Activated CD4-positive, alpha-beta T cell treated with anti-CD3 and anti-CD28 coated beads, Interleukin-2, amount 50 U/mL, for 24 hours (primary cell): ENCODE measurements at places on chromosomes 1 and 21.

DNA sequence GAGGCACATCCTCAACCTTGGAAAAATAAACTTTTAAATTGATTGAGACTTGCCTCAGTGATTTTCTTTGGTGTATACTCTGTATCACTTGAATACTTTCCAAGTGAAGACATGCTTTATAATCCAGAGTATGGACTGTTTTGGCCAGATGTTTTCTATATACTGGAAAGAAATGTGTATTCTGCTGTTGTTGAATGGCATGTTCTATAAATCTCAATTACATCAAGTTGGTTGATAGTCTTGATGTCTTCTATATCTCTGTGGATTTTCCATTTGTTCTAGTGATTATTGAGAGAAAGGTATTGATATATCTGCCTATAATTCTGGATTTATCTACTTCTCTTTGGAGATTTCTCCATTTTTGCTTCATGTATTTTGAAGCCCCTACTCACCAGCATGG is 37.5 kb downstream of the EBNA1BP2 start:
- DNase-seq = no peak

DNA sequence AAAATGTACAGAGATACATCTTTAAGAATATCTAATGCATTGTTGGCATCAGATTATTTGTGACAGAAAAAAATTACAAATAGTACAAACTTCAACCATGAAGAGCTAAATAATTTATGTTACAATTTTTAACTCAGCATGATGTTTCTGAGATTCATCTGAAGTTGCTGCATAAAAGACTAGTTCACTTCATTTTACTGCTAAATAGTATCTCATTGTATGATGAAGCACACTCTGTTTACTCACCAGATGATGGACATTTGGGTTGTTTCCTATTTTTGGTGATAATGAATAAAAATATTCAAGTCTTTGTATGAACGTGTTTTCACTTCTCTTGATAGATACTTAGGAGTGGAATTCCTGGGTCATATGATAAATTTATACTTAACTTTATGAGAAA is 20.6 kb downstream of the EGLN1 start:
- DNase-seq = no peak

GRCh38 chr1:184973272-184974055 is 844 bp downstream of the NIBAN1 start:
- DNase-seq = peak; percentile 51

- no peak for DNase-seq
Observed at GRCh38 chr1:111596499-111596898, 23.1 kb upstream of the RAP1A start.

DNA sequence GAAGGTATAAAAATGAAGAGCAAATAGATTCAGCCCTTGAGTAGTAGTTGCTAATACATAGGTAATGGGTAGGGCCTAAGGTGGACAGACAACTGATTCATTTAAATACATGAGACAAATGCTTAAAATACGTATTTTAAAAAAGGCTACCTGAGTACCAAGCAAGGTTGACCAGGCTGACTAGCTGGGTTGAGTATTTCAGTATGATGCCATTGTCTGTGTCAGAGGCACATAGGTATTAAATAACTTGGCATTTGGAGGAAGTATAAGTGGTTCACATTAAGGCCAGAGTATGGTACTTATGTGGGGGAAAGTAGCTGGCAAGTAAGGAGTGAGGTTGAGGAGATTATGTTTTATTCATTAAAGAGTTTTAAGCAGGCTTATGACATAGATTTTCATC is 19.4 kb downstream of the NEK7 start:
- DNase-seq = no peak

DNA sequence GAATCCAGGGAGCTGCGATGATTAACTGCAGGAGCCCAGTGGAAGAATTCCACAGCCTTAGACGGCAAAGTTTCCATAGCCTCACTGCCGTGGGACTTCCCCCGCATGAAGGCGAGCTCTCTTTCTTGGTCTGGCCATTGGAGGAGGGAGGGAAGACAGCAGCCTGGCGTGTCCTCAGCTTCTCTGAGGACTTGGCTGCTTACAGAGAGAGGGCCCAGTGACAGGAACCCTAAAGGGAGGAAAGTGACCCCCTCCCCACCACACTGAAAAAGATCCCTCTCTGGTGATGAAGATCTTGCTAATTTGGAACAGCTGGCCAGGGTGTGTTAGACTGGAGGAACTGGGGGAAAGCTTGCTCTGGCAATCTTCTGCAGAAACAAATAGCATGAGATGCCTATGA is 41.0 kb downstream of the ATP2B4 start:
- DNase-seq = no peak
